AG10803 (cell line): ENCODE measurements at places on chromosomes 12 and 14.
A peak's percentile ranks its signal among the peaks of the same experiment; 100 is the strongest.

GRCh38 chr14:55508676-55509075 lies 68.3 kb upstream of the TBPL2 start:
- DNase-seq: peak; percentile 34

DNA sequence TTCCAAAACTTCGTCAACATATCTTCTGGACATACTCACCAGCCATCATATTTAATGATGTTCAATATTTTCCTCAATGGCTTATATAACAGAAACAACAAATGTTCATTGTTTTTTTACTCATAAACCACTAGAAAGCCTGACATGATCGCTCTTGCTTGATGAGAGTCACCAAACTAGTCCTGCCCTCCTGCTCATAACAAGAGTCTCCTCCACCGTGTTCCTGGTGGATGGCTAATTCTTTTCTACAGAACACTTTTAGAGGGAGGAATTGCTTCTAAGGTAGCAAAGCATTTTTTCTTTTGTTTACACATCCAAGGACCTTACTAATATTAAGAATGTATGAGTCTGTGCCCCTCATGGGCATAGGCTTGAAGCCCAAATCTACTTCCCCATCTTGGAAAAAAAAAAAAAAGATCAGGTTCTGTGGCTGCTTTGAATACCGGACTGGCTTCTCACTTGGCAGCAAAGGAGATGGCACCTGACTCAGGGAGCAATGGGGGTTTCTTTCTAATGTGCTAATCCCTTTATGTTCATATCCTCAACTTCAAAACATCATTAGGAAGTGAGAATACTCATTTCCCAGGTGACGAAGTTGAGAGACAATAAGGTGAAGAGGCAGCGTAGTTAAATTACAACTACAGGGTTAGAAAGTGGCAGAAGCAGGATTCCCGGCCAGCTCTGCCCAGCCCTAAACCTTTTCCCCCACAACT lies 188.8 kb downstream of the EPS8 start:
- no peak for DNase-seq

GRCh38 chr14:101318271-101318670 lies 243.0 kb upstream of the DIO3 start:
- no peak for DNase-seq

GRCh38 chr14:93183596-93184317 lies 940 bp downstream of the MOAP1 start:
- no peak for DNase-seq

DNA sequence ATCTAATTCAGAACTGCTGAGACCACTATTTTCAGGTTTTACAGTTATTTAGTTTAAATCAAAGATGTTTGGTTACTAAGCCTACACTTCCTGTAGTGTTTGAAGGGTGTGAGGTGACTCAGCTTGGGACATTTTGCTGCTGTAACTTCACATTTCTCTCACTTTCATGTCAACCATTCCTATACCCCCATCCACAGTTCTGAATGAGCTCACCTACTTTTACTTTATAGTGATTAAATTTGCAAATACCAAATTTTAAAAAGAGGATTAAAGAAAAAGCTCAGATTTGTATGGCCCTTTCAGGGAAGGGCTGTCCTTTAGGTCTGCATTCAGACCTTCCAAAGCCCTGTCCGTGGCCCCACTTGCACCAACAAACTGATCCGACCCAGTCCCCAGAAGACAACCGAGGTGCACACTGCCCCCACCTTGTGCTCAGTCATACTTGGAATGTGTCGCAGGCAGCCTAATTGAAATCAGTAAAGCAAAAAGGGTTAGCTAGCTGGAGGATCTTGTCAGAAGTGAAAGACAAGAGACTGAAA lies 174.4 kb downstream of the MON2 start:
- DNase-seq: peak; percentile 64

DNA sequence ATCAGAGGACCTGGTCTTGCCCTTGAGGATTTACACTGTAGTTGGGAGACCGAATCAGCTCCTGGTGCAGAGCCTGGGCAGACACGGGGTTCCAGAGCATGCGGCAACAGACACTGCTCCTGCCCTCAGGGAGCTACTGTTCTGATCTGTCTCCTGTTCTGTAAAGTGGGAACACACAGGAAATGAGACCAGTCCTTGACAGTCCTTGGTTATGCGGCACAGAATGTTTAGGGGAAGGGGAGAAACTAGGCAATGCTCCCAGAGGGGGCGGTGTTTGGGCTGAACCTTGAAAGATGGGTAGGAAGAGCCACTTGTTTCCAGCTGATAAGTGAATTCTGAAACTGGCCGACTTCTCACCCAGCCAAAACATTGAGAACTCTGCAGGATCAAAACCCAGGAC lies 132.4 kb downstream of the ZFP36L1 start:
- DNase-seq: no peak

DNA sequence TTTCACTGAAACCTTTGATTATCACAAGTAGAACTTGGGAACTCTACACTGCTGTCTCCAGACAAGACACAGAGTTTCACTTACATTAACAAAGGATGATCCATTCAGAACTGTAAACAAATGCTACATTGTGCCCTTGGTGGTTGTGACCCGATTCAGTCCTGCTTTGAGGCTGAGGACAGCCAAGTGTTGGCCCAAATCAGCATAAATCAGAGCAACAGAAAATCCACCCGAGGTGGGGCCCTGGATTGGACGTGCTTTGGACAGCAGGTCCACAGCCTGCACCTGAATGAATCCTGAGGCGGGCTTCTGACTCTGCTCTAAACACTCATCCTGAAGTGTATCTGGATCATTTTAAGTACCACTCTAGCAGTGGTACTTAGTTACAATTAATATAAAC lies 68.8 kb downstream of the PPP2R5C start:
- no peak for DNase-seq

GRCh38 chr12:98359856-98360255 lies 155.5 kb upstream of the TMPO start:
- no peak for DNase-seq

DNA sequence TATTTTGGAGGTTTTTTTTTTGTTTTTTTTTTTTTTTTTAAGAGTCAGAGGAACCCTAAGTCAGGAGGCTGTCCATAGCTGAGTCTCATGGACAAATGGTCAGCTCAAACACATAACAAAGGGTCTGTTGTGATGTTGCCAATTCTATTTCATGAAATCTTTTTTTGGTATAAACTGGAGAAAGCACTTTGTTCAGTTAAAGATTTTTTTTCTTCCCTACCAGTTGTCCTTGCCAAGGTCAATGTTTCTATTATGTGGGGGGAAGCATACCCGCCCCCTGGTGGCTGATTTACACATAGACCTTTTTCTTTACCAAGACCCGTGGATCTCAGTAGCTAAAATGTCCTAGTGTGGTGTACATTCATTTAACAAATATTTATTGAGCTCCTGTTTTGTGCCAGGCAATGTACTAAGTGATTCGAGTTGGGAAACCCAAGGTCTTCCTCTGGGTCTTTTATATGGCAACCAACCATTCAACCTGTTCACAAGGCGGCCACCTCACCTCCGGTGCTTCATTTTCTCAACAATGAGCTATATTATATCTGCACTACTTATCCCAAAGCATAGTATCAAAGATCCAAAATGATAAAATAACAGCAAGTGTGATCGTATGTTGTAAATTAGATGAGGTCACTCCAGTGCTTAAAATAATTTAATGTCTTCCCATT lies 214.5 kb downstream of the PAH start:
- peak; percentile 79 for DNase-seq

DNA sequence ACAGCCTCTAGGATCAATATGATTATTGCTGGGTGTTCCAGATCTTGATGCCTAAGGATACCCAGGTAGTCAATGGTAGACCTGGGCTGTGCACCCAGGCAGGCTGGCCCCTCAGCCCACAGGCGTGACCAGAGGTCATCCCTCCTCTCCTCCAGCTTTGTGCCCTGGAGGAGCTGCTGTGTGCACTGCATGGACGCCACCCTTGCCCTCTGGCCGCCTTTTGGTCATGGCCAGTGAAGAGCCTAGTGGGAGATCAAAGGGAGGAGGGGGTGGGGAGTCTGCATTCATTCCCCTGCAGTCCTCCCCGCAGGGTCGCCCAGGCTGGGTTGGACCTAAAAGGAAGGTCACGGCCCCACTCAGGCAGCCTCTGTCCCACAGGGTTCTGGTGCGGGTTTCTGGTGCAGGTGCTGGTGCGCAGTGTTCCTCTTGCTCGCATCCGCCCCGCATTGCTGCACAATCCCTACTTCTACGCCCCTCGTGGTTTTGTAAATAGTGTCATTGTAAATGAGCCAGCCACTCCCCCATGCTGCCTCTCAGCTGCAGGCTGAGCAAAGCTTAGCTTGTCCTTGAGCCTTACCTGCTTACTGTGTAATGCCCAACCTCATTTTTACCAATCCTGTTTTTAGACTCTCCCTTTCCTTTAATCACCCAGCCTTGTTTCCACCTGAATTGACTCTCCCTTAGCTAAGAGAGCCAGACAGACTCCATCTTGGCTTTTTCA lies 55.3 kb downstream of the PSMA6 start:
- no peak for DNase-seq

- DNase-seq: peak; percentile 47
Observed at GRCh38 chr12:57090924-57091637, 2.2 kb downstream of the NAB2 start.

GRCh38 chr14:103319422-103319821 lies 14.6 kb upstream of the EIF5 start:
- DNase-seq: no peak

DNA sequence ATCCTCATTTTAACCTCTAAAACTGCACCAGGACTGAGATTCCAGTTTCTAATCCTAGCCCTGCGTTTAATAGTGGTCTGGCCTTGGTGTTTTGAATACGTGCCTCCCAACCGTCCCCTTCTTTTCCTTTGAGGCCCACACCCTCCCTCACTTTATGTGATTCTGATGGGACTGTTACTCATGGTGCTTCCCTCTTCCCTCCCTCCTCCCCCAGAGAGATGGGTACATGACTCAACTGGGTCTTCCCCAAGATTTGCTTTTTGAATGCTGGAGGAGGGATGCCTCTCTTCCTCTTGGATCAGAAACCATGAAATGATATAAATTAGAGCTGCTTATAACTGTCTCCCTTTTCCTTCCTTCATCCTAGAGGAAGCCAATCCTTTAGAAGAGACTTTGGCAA lies 8.2 kb upstream of the PPP2R5E start:
- DNase-seq: peak; percentile 1

DNA sequence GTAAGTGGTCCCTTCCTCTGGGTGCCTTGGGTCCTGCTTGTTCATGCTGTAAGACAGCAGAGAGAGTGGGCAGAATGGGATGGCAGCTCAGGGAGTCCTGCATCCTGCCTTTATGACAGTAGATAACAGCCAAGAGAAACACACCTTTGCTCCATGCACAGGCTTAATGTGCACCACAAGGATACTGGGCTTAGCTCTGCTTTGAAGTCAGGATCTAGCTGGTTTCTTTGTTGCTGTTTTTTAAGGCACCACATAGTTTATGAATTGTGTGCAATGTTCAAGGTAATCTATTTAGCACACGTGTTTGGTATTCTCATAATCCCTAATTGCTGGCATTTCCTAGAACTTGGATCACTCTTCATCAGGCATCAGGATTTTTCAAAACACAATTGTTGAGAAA lies 239.5 kb upstream of the DCN start:
- DNase-seq: no peak

- no peak for DNase-seq
Observed at GRCh38 chr14:30312214-30312613, 246.7 kb upstream of the G2E3 start.

DNA sequence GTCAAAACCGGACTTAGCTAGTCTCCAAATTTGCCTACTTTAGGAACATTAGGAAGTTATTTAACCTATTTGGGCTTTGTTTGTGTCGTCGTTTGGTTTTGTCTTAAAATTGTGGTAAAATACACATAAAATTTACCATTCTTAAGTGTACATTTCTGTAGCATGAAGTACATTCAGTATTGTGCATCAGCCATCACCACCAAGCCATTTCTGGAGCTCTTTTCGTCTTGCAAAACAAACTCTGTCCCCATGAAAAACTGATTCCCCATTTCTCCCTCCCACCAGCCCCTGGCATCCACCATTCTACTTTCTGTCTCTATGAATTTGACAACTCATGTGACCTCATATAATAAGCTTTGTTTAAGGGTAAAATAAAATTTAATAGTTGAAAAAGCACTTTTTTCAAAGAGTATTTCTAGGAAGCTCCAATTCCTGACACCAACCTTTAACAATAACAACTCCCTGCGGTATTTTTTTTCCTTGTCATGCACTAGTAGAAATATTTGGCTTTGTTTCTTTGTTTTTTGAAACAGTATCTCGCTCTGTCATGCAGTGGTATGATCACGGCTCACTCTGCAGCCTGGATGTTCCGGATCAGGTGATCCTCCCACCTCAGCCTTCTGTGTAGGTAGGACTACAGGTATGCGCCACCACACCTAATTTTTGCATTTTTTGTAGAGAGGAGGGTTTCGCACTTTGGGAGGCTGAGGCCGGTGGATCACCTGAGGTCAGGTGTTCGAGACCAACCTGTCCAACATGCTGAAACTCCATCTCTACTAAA lies 3.6 kb upstream of the UBC start:
- no peak for DNase-seq

DNA sequence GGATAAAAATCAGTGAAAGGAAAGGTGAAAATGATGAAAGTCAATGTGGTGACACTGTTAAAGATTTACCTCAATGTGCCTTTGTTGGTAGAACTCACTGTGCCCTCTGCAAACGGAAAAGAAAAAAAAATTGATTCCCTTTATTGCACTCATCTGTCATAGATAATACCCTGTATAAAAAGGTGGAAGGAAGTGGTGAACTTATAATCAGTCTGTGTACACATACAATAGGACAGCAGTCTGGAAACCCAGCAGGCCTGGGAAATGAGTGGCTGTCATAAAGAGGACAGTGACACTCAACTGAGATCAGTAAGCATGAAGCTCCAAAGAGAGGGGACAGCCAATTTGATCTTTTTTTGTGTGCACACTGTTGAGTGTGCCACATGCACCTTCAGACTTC lies 364.7 kb downstream of the NOVA1 start:
- no peak for DNase-seq
